ENCODE measurements at places on chromosomes 3 and 15. TPM values are rescaled to one million over a fixed set of nuclear protein-coding genes. Genes with fewer than 3 reads are reported as not detected.

ASB14 gene
- total RNA-seq, result not detected

LTK gene
- 0.07 TPM for total RNA-seq

UBAP1L gene
- 2.2 TPM for total RNA-seq

MEIS2 gene
- 82.2 TPM for total RNA-seq

DNAH12 gene
- total RNA-seq, result 0.13 TPM
